Activated CD4-positive, alpha-beta memory T cell treated with anti-CD3 and anti-CD28 coated beads for 36 hours (primary cell): ENCODE measurements at places on chromosomes 5 and 9. TPM values are rescaled to one million over a fixed set of nuclear protein-coding genes. Genes with fewer than 3 reads are reported as not detected.

GARIN3 gene
- total RNA-seq, result 1.4 TPM

GRCh38 chr5:132418881-132419280 lies 49.4 kb downstream of the SLC22A5 start:
- DNase-seq, result no peak
- peaks cover 28% of the 10 kb centered on the region for H3K36me3 ChIP-seq
- H3K4me1 ChIP-seq, result peaks cover 86% of the 10 kb centered on the region
- peak overlapping the region; percentile 83 for H3K27ac ChIP-seq
- H3K4me3 ChIP-seq, result no peak overlapping the region

- H3K27me3 ChIP-seq, result peaks cover 7% of the 10 kb centered on the region
- H3K36me3 ChIP-seq, result no peaks in the 10 kb centered on the region
- no peak overlapping the region for H3K4me3 ChIP-seq
- no peak for DNase-seq
- H3K4me1 ChIP-seq, result no peaks in the 10 kb centered on the region
- no peak overlapping the region for H3K27ac ChIP-seq
Observed at GRCh38 chr5:102196481-102196880, 99.6 kb downstream of the SLCO4C1 start.

DNA sequence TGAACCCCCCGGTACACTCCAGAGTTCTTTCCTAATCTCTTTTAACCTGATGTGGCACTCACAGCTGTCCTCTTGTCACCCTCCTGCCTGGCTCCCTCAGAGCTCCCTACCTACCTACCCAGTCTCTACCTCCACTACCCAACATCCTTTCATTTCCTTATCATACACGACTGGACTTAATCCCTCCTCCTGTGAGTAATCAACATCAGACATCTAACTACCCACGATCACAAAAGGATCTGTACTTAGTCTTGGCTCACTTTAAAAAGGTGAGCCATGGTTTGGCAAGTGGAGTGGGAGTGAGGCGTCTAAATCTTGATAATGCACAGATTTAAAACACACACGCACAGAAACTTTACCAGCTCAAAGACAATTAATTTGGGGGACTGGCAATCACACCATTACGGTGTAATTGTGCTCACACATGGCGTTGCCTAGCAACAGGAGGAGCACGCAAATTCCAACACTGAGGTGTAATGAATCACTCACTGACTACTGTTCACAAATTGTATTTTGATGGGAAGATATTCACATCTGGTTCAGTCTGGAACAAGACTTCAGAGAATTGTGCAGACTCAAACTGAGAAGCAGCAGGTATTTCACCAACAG lies 235.9 kb downstream of the EPB41L4A start:
- no peak overlapping the region for H3K27ac ChIP-seq
- DNase-seq, result no peak
- H3K27me3 ChIP-seq, result peaks cover 23% of the 10 kb centered on the region
- no peaks in the 10 kb centered on the region for H3K36me3 ChIP-seq
- no peak overlapping the region for H3K4me3 ChIP-seq

GRCh38 chr5:175816348-175816747 lies 55.0 kb upstream of the CPLX2 start:
- peaks cover 17% of the 10 kb centered on the region for H3K27me3 ChIP-seq
- no peaks in the 10 kb centered on the region for H3K36me3 ChIP-seq
- no peak overlapping the region for H3K4me3 ChIP-seq
- H3K27ac ChIP-seq, result no peak overlapping the region
- H3K4me1 ChIP-seq, result no peaks in the 10 kb centered on the region
- no peak for DNase-seq

GRCh38 chr9:14243514-14244042 lies 70.4 kb downstream of the NFIB start:
- no peak overlapping the region for H3K27ac ChIP-seq
- H3K4me3 ChIP-seq, result no peak overlapping the region
- H3K27me3 ChIP-seq, result peaks cover 4% of the 10 kb centered on the region
- H3K36me3 ChIP-seq, result no peaks in the 10 kb centered on the region

DNA sequence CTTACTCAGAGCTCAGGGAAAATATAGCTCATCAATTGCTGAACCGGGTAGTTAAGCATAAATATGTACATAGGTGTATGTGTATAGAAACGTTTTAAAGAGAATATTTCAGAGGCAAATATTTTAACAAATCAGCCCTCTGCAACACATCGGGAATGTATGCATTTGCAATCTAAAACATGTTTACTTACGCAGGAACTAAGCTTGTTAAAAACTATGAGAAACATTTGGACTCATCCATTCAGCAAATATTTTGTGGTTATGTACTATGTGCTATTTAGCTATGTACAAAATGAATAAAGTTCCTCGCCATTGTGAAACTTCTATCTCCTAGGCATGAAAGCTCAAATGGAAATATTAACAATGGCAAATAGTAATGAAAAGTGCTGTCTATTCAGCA lies 469.9 kb downstream of the ARHGEF28 start:
- H3K4me3 ChIP-seq, result no peak overlapping the region
- peaks cover 4% of the 10 kb centered on the region for H3K27me3 ChIP-seq
- no peak overlapping the region for H3K27ac ChIP-seq
- no peaks in the 10 kb centered on the region for H3K36me3 ChIP-seq
